Activated CD8-positive, alpha-beta memory T cell treated with anti-CD3 and anti-CD28 coated beads for 24 hours (primary cell): ENCODE measurements at places on chromosomes 16 and 17.

- DNase-seq = peak; percentile 57
Observed at GRCh38 chr17:36932694-36933511, 4.4 kb upstream of the LHX1 start.

GRCh38 chr17:49972486-49973270 is 3.7 kb downstream of the DLX4 start:
- DNase-seq = no peak

DNA sequence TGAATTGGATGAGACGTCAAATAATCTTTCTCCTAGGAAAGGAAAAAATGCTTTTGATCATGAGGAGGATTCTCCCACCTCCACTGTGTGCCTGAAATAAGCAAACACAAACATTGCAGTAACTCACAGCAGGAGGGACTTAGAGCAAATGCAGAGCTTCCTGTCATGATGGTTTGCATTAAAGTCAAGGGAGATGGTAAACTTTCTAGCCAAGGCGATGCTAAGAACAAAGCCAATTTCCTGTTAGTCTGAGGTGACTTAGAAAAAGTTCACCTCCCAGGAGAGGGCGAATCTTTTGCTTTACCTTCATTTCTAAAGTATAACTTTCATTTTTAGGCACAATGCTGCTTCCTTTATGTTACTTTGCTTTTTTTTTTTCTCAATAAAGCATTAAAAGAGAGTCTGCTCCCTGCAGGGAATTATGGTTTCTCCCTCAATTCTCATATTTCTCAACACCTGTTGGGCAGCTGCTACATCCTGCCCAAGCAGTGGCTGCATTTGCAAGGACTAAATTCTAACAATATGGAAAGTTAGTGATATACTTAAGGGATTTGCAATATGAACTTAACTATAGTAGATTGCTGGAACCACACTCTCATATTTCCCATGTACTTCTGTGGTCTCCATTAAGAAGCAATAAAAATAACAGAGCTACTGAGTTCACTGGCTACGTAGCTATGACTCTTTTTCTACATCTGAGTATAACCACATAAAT is 175.6 kb downstream of the PCTP start:
- no peak for DNase-seq

DNA sequence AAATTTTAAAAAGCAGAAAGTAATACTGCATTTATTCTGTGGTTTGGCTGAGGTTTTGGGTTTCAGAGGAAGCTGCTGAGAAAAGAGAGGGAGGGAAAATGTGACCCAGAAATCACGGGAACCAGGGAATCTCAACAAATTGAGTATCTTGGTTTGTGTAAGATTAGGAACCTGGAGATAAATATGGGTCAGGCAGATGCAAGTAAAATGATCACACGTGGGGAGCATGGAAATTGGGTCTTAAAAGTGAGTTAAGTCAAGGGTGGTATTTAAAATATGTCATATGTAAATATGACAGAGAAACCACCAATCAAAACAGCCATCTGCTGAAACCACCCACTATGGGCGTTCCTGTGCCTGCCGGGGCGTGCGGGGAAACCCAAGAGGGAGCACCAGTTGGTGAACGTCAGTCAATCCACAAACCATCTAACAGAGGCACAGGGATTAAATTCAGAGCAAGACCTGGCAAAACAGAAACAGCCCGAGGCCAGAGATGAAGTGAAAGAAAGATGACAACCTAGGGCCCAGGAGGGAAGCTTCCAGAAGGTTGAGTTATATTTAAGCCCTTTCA is 33.4 kb downstream of the CDH13 start:
- no peak for DNase-seq

DNA sequence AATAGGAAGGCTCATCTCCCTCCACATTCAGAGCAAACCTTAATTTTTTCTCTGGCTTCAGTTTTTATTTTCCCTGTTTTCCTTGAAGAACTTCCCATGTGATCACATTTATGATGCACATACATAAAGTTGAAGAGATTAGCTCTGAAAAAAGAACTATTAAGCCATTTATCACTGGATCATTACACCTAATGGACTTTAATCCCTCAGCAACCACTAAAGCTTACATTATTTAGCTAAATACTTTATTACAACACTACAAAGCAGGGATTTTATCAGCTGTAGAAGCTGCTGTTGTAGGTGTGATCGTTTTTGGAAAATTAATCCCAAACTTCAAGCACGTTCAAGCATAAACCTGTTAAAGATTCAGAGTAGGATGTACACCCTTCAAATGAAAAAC is 21.1 kb downstream of the SMYD4 start:
- no peak for DNase-seq

- no peak for DNase-seq
Observed at GRCh38 chr17:39614545-39615157, 6.9 kb upstream of the NEUROD2 start.

- no peak for DNase-seq
Observed at GRCh38 chr16:17331071-17331607, 139.6 kb downstream of the XYLT1 start.

DNA sequence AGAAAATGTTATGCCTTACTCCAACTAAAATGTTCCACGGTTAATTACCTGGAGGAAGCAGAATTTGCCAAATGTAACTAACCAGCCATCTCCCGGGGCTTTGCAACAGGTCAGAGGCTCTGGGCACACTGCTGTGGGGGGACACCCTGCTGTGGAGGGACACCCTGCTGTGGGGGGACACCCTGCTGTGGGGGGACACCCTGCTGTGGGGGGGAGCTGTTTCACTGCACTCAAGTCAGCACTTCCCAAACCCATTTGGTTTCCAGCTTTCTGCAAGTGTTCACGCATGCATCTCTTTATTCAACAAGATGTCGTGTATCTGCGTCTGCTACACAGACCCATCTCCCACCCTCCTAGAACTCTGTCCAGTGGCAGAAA is 239.5 kb downstream of the C16orf95 start:
- DNase-seq = peak; percentile 35
